Femur (tissue), 1 donor: ENCODE measurements at places on chromosomes 1 and 21.

DNA sequence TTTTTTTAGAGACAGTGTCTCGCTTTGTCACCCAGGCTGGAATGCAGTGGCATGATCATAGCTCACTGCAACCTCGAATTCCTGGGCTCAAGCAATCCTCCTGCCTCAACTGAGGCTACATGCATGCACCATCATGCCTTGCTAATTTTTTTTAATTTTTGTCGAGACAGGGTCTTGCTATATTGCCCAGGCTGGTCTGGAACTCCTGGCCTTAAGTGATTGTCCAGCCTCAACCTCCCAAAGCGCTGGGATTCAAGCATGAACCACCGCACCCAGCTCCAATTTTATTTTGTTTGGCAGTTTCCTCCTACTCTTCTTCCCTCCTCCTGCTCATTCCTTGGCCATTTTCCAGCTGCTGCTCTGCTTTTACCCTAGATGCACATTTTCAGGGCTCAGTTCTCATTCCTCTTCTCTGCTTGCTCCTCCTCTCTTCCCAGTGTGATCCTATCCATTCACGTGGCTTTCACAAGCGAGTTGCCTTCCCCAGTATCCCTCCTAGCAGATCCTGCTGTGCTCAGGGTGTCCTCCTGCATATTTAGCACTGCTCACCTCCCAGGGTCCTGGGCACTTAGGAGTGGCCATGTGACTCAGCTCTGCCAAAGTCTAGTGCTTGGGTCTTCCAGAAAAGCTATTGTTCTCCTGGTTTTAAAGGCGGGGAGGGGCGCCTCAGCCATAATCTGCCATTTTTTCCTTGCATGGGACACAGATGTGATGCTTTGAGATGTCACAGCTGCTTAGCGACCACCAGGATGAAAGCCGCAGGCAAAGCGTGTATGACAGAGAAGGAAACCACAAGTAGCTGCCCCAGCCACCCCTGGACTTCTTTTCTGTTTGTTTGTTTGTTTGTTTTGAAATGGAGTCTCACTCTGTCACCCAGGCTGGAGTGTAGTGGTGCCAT, 33.7 kb downstream of the PSEN2 start:
- peak; percentile 51 for DNase-seq

GRCh38 chr1:55478742-55479141, 263.6 kb upstream of the USP24 start:
- DNase-seq = no peak

GRCh38 chr21:18495523-18495922, 91.9 kb upstream of the TMPRSS15 start:
- DNase-seq = no peak

DNA sequence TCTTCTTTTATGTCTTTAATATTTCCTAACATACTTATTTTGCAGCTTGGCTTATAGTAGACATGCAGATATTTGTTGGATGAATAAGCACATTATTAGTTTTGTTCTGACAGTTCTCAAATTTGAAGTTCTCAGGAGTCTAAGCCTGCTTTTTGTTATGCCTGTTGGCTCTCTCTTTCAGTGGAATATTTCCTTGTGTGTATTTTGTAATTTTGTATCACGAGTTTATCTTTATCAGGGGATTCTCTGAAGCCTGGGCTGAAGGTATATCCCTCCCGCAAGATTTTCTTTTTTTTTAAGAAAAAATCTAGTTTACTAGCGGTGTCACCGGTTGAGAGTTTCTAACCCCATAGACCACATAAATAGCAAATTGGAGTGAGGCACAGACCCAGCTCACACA, 105.9 kb downstream of the RGL1 start:
- DNase-seq = no peak

GRCh38 chr1:247467129-247467528, 9.2 kb upstream of the OR2B11 start:
- no peak for DNase-seq

DNA sequence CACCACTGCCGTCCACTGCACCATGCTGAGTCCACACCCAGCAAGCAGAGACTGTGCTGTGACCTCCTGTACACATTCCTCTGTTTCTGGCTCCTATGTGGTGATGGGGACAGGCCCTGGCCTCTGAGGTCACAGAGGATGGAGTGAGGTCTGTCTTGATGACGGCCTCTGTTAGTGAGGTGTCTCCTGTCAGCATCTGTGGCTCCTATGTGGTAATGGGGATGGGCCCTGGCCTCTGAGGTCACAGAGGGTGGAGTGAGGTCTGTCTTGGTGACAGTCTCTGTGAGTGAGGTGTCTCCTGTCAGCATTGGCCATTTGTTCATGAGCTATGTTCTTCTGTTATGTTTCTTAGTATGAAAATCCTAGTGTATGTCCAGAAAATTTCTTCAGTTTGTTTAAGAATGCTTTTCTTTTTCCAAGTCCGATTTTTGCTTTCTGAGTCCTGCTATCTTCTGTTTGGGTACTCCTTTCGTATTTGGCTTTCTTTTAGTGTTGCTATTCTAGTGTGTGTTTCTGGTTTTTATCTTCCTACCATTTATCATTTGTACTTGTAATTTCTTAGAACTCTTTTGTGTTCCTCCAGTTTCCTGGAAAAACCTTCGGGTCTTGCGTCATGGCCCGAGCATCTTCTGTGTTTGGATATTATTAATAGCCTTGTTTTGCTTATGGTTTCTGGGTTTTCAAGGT, 13.4 kb downstream of the SNAP47 start:
- no peak for DNase-seq
